Activated T-cell treated with anti-CD3 and anti-CD28 coated beads for 24 hours (primary cell): ENCODE measurements at places on chromosomes 7 and 10.

- DNase-seq, result no peak
Observed at GRCh38 chr10:3959370-3960325, 174.6 kb upstream of the KLF6 start.

DNA sequence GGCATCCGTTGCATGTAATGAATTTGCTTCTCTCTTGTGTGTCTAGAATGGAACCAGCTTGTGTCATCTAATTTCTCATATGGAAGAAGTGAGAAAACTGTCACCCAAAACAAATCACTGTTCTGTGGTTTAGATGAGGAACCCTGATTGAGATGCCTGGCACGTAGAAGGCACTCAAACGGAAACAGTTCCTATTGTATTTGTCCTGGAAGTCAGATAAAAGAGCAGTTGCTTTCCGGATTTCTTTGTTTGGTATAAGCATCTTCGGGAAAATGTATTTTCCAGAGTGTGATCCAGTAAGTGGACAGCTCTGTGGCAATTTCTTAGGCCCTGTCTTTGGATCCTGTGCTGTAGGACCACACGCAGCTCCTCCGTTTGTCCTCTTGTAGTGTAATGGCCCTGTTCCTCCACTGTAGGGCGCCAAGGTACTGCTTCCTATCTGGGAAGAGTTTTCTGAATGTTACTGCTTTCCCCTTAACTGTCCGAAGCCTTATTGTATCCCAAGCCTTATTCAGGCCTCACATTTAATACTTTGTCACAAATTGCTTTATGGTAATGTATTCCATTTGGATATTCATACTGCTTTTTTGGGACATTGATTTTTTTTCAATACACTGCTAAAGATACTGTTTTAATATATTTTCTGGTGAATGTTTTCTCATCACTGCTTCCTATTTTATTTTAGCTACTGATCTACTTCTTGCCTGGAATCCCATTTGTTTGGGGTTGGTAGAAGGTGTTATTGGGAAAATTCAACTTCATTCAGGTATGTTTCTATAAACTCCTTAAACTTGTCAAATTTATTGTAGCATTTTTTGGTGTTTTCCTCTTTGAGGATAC is 24.8 kb downstream of the INPP5F start:
- DNase-seq, result peak; percentile 39

GRCh38 chr7:129123510-129123857 is 21.0 kb upstream of the TSPAN33 start:
- no peak for DNase-seq

GRCh38 chr10:75407713-75408508 is 6.3 kb upstream of the ZNF503 start:
- no peak for DNase-seq

DNA sequence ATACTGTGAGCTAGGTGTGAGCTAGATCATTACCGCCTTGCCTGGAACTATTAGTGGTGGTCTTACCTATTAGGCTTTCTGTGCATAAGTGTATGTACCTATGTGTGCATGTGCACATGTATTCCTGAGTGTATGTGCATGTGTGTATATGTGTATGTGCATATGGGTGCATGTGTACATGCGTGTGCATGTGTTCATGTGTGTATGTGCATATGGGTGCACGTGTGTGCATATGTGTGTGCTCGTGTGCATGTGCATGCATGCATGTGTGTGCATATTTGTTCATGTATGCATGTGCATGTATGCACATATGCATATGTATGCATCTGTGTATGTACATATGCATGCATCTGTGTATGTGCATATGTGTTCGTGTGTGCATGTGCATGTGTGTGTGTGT is 508.3 kb upstream of the ADARB2 start:
- no peak for DNase-seq

DNA sequence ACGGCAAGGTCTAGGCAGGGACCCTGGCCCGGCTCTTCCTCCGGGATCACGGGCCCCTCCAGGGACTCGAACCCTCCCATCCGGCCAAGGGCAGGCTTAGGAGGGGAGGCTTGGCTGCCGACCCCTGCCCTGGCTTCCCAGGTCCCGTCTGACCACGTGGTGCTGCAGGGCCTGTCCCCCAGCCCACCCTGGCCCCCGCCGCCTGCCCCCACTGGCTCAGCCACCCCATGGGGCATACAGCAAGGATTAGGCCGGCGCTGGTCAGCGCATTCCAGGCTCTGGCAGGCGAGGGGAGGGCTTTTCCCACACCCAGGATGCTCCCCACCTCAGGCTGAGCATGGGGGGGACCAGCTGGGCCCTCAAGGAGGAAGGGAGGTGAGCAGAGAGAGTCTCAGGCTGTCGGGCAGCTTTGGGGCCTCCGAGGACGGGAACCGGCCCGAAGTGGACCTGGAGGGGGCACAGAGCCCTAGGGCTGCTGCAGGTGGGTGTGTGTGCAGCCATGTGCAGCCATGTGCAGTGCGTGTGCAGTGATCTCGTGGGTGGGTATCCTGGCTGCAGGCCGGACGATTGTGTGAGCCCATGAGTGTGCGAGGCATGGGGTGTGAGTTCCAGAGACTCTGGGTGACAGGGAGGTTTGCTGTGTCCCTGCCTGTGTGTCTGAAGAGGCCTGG is 713 bp upstream of the GRIFIN start:
- DNase-seq, result no peak

- no peak for DNase-seq
Observed at GRCh38 chr7:115153176-115153575, 231.3 kb downstream of the MDFIC start.

GRCh38 chr10:133130602-133131001 is 29.4 kb upstream of the KNDC1 start:
- DNase-seq, result no peak

GRCh38 chr10:77524281-77524711 is 113.3 kb downstream of the KCNMA1 start:
- no peak for DNase-seq

GRCh38 chr10:96720422-96721206 is at the start of gene PIK3AP1:
Gene PIK3AP1 (minus strand): TSS chr10:96720514. CDS start chr10:96720394, 120 bp downstream.
- peak; percentile 28 for DNase-seq

DNA sequence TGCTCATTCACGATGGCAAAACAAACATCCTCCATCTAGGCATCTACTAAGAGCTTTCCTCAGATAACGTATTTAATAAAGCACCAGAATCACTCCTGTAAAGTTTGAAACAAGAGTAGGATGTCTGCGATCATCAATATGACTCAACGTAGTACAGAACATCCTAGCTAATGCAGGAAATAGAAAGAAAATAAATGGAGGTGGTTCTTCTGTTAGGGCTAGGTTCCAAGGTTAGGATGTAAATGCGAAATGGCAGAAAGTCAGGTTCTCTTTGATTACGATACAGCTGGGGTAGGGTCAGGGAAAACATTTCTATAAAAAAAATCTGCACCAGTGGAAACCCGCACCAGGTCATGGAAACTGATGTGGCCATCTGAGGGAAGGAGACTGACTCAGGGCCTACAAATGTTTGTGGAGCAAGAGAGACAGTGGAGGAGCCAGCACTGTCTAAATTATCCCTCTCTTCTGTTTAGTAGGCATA is 29.1 kb downstream of the CCDC6 start:
- no peak for DNase-seq

GRCh38 chr10:44067432-44067831 is 317.5 kb downstream of the CXCL12 start:
- no peak for DNase-seq

GRCh38 chr10:109934958-109935793 is 11.9 kb upstream of the XPNPEP1 start:
- DNase-seq, result no peak

GRCh38 chr7:39042670-39043069 is 65.0 kb downstream of the POU6F2 start:
- DNase-seq, result no peak

- no peak for DNase-seq
Observed at GRCh38 chr7:73833251-73833919, 2.6 kb downstream of the CLDN4 start.

DNA sequence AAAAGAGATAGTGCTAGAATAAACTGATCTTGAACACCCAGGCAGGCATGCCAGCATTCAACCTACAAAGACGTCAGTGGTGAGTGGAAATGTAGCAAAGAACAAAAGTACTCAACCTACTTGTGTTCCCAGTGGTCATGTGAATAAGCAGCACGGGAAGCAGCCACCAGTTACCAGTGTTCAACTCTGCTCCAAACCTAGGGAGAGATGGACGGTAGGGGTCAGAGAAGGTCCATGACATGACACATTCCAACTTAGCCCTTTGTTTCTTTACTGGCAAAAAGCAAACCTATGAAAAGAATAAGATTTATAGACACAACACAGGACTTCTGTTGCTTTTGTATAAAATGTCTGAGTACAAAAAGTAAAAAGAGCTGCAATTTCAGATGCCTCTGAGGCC is 511.4 kb downstream of the XPNPEP1 start:
- DNase-seq, result no peak

GRCh38 chr7:55177589-55178261 is 158.9 kb downstream of the EGFR start:
- DNase-seq, result no peak

- peak; percentile 4 for DNase-seq
Observed at GRCh38 chr7:102834999-102835398, 77.8 kb upstream of the LRRC17 start.

DNA sequence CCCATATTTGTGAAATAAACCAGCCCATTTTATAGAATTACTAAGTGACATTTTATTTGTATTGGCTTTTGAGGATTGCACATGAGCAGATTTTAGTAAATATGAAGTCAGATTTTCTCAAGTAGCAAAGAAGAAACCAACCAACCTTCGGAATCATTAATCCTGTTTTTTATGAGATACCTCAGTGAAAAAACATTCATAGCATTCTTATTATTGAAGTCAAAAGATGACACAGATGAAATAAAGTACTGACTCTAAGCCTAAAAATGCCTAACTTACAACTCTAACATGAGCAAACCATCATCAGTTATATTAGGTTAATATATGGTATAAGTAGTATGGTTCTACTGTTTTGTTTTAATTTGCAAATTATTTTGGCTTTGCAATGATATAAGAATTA is 59.9 kb upstream of the AGBL3 start:
- DNase-seq, result no peak

- DNase-seq, result no peak
Observed at GRCh38 chr7:15457990-15458955, 103.5 kb downstream of the AGMO start.

GRCh38 chr10:101367569-101368453 is 13.8 kb downstream of the BTRC start:
- no peak for DNase-seq

DNA sequence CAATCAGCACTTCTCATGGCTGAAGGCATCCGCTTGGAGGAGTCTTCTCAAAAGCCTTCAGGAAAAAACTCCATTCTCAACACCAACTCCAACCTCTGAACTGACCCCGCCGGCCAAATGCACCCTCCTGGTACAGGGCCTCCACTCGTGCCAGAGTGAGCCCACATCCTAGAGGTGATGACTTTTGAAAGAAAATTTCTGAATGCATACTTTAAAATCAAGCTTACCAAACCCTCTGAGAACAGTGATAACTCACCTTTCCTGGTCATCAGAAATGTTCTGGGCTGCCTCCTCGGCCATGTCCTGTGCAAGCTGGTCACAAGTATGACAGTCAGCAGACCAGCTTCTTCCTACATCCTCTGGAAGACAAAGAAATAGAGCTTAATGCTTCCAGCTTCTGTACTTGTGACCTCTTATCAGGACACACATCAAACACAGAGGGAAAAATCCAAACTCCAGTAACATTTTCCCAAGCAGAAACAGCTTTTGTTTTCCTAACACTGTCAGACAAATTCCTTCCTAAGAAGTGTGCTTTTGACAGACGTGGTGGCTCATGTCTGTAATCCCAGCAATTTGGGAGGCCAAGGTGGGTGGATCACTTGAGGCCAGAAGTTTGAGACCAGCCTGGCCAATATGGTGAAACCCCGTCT is at the start of gene PKD1L1:
TSS of gene PKD1L1 (minus strand) at position 326 of the 650 bp plus-strand sequence. CDS start at position 300, 26 bp downstream.
- DNase-seq, result no peak

DNA sequence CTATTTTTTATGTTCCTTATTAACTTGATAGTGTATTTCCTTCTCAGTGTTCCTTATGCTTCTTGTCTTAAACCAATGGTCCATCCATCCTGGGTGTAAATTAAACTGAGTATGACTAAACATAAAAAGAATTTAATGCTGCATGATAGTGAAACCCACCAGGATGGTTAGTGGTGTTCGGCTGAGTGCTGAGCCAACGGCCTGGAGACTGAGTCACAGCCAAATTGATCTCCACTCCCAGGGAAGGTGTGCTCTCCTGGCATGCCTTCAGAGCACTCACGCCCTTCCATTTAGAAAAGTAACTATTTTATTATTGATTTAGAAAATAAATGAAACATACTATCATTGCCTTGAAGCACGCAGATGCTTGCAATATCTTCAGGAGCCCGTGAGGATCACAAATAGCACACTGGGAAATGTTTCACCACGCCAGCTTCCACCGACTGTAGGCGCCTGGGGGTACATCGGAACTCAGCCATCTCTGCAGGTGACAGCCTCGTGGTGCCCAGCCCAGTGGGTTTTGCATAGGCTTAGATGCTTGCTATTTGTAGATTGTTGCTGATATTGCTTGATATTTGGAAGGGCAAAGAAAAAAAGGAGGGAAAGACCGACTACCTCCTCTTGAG is 40.0 kb upstream of the LOXL4 start:
- no peak for DNase-seq

- DNase-seq, result no peak
Observed at GRCh38 chr10:124693801-124694416, 50.3 kb downstream of the FAM53B start.

DNA sequence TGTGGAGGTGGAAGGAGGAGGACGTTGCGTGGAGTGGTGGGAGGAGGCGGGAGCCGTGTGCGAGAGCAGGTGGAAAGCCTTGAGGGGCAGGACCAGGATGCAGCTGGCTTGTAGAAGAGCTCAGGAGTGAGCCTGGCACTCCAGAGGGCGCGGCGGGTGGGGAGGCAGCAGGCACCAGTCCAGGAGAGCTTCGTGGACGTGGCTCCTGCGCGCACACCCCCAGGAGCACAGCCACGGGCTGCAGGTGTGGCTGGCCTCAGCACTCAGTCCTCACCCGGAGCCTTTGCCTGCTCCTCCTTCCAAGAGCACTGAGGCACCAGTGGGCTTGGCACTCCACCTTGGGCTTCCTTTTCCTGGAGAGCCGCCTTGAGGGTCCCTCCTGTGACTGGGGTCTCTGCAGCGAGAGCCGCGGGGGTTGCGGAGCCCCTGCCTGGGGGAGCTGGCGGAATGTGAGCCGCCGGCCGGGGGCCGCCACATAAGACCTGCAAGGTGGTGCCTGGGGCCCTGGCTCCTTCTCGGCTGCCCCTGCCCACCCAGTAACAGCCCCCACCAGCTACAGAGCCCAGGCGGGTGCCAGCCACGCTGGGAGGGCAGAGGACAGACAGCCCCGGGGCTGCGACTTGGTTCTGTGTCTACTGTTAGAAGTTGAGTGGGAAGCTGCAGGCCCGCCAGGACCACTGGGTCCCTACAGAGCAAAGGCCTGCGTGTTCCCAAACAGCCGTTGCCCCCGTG is 11.1 kb downstream of the MAFK start:
- DNase-seq, result no peak
